ENCODE measurements at places on chromosomes 4 and X.
A peak's percentile ranks its signal among the peaks of the same experiment; 100 is the strongest.

- peak; percentile 87 for DNase-seq
Observed at GRCh38 chr4:163542275-163542674, 47.8 kb downstream of the TMA16 start.

DNA sequence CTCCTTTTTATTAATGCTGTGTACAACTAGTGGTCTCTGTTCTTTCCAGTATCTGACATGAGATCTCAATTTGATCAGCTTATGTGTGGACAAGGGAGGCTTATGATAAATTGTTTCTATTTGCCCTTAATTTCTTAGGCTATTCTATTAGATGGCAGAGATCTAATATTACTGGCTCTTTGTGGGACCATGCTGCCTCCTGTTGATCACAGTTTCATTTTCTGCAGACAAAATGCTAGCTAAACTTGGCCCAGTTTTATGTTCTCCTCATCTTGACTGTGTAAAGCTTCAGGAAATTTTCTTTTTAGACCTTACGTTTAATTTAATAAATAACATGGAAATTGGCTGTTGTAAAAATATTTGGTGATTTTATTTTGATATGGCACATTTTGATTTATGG is 627.1 kb upstream of the AADAT start:
- peak; percentile 7 for DNase-seq

- no peak for DNase-seq
Observed at GRCh38 chrX:48689208-48689920, 5.8 kb downstream of the WAS start.

DNA sequence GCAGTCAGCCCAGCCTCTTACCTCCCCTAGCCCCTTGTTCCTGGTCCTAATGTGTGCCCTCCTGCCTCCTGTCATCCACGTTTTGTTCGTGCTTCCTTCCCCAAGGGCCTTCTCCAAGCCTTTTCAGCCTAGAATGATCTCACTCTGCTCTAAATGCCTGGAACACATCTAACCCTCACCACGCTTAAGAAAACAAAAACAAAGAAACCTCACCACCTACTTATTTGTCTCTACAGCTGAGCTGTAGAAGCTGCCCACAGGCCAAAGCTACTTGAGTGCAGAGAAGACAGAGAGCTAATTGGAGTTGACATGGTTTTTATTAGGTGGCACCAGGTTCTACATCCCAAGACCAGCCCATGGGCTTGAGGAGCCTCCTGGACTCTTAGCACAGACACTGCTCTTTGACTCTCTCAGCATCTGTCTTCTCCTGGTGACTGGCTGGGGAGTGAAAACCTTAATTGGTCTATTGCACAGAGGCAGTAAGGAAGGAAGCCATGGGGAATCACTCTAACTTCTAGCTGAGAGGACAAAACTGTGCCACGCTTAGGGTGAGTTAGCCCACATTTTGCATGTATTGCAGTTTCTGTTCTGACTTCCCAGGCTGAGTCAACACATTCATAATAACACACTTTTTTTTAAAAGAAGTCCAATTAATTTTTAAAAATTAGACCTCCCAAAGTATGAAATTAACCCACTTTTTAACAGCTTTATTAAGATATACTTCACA is 52.3 kb upstream of the PDK3 start:
- no peak for DNase-seq

DNA sequence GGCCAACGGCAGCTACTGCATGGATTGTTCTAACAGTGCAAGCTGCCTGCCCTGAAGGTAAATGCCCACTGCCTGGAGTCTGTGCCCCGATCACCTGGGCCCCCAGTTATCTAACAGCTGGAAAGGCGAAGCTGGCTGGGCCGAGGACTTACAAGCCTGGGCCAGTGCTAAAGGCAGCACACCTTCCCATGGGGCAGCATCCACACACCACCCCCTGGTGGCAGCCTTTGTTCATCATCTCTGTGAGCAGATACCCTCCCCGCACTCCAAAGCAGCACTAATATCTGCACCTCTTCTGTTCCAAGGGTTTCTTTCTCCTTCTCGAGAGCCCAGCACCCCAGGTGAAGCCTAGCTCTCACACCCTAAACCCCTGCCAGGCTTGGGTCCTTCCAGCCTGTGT is 7.6 kb downstream of the SLC2A9 start:
- DNase-seq, result peak; percentile 72

GRCh38 chr4:78056265-78057129 is 626 bp upstream of the FRAS1 start:
- peak; percentile 81 for DNase-seq

- DNase-seq, result no peak
Observed at GRCh38 chr4:178027796-178028195, 585.6 kb upstream of the AGA start.

- DNase-seq, result no peak
Observed at GRCh38 chr4:137333031-137333430, 199.3 kb downstream of the PCDH18 start.

DNA sequence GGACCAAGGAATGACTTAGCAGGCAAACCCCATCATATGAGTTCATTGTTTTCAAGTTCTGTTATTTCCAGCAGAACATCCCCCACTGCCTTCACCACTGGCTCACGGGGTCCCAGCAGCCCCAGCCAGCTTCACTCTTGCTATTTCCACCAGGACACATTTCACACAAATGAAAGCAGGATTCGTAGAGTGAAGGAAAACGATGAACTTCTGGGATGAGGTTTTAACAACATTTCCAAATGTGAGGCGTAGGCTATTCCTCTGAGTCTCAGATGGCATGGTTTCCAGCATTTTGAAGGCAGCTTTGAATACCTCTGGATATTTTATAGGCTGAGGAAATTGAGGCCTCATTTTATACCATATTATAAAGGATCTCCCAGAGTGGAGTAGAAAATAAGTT is 32.9 kb upstream of the EGFL6 start:
- DNase-seq, result no peak

DNA sequence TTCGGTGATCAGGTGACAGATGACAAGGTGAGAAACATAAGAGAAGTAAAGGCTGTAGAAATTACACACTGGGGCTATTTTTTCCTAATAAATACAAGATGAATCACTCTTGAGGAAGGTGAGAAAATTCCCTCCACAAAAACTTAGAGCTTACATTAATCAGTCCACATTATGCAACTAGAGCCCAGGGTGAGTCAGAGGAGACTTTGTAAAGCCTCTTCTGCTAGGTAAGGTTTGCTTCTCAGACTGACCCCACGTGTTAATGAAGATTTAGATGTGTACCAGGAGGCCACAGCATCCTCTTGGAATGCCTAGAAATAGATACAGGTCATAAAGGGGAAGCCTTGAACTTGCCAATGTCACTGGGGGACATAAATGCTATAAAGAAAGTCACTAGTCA is 396.0 kb upstream of the SMIM31 start:
- DNase-seq, result peak; percentile 94

DNA sequence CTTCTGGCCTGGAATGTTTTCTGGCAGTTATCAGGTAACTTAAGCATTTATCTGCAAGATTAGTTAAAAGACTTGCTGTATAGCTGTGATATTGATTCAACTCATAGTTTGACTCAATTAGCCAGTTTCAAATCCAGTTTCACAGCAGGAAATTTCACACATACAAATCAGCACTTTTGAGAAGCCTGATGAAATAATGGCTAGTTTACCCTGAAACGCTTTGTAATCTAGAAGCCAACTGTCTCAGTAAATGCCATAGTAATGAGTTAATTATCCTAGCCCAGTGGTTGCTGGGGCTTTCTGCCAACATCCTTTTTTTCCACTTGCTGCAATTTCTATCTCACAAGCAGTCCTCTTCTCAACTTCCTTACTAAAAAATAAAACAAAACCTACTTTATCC is 53.1 kb downstream of the ARHGEF38 start:
- peak; percentile 69 for DNase-seq

GRCh38 chr4:71867598-71867997 is 83.7 kb upstream of the GC start:
- DNase-seq, result peak; percentile 35

DNA sequence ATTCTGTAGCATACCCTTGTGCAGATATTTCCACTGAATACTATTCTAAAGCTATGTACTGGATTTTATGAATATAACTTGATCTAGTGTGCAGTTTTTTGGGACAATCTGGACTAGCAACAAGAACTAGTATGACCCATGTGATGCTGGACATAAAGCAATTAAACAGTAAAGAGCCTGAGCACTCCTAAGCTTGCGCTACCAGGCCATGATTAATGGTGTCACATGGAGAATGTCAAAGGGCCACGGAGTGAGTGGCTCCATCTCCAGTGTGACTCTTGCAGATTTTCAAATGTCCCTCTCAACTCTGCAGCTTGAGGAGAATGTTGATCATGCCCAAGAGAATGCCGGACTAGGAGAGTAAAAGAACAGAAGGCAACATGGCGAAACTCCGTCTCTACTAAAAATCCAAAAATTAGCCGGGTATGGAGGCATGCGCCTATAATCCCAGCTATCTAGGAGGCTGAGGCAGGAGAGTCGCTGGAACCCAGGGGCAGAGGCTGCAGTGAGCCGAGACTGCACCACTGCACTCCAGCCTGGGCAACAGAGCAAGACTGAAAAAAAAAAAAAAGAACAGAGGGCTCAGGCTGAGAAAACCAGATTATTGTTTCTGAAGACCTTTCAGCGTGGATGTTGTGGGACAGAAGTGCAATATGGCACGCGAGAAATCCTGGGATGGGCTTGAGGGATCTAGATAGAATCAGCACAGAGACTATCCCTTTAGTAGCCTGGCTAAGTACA is 45.0 kb downstream of the TIGD2 start:
- DNase-seq, result no peak

- peak; percentile 60 for DNase-seq
Observed at GRCh38 chrX:50579955-50580354, 109.3 kb upstream of the DGKK start.

DNA sequence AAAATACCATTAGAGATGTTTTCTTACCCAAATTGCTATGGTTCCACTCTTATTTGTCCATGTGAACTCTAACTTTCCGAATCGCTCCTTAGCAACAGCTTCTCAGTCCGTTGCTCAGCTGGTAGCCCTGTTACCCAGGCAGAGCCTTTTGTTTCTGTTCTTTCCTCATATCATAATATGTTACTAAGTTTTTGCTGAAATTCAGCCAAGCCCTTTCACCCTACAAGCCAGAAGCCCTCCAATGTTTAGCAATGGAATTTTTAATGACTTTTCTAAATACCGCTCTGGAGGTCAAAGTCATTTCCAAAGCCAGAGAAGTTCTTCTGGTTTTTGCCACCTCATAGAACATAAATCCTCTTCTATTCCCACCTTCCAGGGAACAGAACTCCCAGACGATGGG is 1029.5 kb downstream of the C4orf33 start:
- no peak for DNase-seq

- DNase-seq, result no peak
Observed at GRCh38 chrX:123219916-123220315, 35.8 kb downstream of the GRIA3 start.

- no peak for DNase-seq
Observed at GRCh38 chr4:142940425-142941330, 94.6 kb upstream of the INPP4B start.

- no peak for DNase-seq
Observed at GRCh38 chr4:6460876-6461275, 11.5 kb downstream of the PPP2R2C start.

GRCh38 chrX:53831662-53832635 is 145.4 kb upstream of the HUWE1 start:
- peak; percentile 55 for DNase-seq

GRCh38 chrX:119728487-119728886 is 29.9 kb upstream of the SOWAHD start:
- no peak for DNase-seq

GRCh38 chr4:41141900-41142299 is 72.4 kb downstream of the APBB2 start:
- DNase-seq, result peak; percentile 45

- DNase-seq, result peak; percentile 67
Observed at GRCh38 chrX:106726485-106727437, at the start of gene RNF128. Gene RNF128, plus strand, starts transcription at chrX:106726701. Its CDS starts 213 bp downstream, at chrX:106726914.

GRCh38 chr4:11069083-11069482 is 359.6 kb downstream of the HS3ST1 start:
- DNase-seq, result no peak

GRCh38 chrX:45850775-45851433 is 650.2 kb upstream of the DIPK2B start:
- peak; percentile 57 for DNase-seq

DNA sequence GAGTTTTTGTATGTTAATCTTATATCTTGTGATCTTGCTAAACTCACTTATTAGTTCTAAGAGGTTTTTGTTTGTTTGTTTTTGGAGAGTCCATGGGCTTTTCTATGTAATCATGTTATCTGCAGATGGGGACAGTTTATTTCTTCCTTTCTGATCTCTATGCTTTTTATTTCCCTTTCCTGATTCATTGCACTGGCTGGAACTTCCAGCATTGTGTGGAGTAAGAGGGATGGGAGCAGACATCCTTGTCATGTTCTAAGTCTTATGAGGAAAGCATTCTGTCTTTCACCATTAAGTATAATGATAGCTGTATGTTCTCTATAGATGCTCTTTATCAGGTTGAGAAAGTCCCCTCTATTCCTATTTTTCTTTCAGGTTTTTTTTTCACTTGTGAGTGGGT is 90.6 kb upstream of the TBC1D9 start:
- no peak for DNase-seq

GRCh38 chr4:92035666-92036065 is 268.1 kb upstream of the GRID2 start:
- DNase-seq, result peak; percentile 9

- no peak for DNase-seq
Observed at GRCh38 chrX:3509934-3510333, 163.5 kb upstream of the MXRA5 start.

DNA sequence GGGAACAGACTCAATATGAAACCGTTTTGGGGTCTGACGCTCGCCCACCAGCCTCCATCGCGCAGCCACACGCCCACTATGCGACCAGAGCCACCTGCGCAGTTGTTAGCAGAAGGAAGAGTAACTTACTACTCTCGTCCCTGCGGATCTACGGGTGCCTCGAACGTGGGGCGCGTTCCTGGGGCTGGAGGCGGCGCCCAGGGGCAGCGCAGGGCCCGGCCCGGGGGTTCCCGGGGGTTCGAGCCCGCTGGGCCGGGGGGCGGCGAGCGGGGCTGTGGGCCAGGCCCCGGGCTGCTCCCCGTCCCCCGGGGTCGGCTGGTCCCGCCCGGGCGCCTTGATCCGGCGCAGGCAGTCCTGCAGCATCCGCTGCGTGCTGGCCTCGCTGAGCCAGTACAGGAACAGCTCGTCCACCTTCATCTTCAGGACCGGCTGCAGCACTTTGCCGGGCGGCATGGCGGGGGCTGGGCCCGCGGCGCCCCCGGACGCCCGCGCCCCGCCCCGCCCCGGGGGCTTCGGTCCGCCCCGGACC is 404 bp downstream of the PPP2R3B start:
- DNase-seq, result no peak

DNA sequence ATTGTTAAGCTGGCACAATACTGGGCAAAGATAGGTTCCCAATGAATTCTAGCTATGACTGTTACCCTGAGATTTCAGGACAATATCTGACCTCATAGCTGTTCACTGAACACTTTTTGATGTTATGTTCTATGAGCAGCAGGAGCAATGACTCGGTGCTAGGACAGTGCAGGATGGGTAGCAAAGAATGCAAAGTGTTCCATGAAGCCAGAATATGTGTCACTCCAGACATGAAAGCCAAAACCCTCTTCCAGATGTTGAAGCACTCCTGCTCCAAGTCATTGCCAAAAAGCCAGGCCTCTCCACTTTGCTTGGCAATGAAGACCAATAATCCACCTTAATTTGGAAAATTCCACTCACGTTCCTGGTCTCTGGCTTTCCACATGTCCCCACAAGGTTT is 300.9 kb upstream of the CPEB2 start:
- DNase-seq, result no peak

GRCh38 chrX:10750581-10750980 is 130.2 kb upstream of the MID1 start:
- DNase-seq, result no peak

- DNase-seq, result no peak
Observed at GRCh38 chrX:53135581-53135980, 41.6 kb downstream of the KANTR start.
